ENCODE measurements at places on chromosomes 5 and 9. TPM values are rescaled to one million over a fixed set of nuclear protein-coding genes. Genes with fewer than 3 reads are reported as not detected.

Gene NUTM2F
- not detected for total RNA-seq

Gene RFK
- total RNA-seq, result 6.6 TPM

Gene GPR21
- 0.76 TPM for total RNA-seq

Gene COL15A1
- 7.5 TPM for total RNA-seq

Gene CTXN3
- 0.24 TPM for total RNA-seq

Gene TMOD1
- 0.60 TPM for total RNA-seq

Gene LCN12
- total RNA-seq, result 0.80 TPM

Gene PALM2AKAP2
- 0.88 TPM for total RNA-seq

Gene CENPK
- 9.3 TPM for total RNA-seq

Gene ADAM19
- total RNA-seq, result 2.2 TPM

Gene GALNT12
- total RNA-seq, result 16.6 TPM

Gene ROR2
- 2.5 TPM for total RNA-seq

Gene MRRF
- total RNA-seq, result 36.5 TPM

Gene CKMT2
- 0.96 TPM for total RNA-seq

Gene LTC4S
- 5.1 TPM for total RNA-seq

Gene ANKRD34B
- not detected for total RNA-seq

Gene PRDM9
- total RNA-seq, result not detected

Gene IFNB1
- total RNA-seq, result not detected

Gene CPEB4
- total RNA-seq, result 38.5 TPM

Gene SPATA31A3
- not detected for total RNA-seq

Gene CNTFR
- not detected for total RNA-seq

Gene POLR1E
- 18.2 TPM for total RNA-seq

Gene CCDC183
- total RNA-seq, result not detected

Gene TMEM215
- total RNA-seq, result not detected

Gene ABLIM3
- 22.4 TPM for total RNA-seq

Gene PCDHGB4
- total RNA-seq, result 2.8 TPM

Gene TXNDC15
- 16.7 TPM for total RNA-seq

Gene CNTLN
- 2.5 TPM for total RNA-seq

Gene BTNL8
- total RNA-seq, result not detected

Gene ENHO
- total RNA-seq, result 0.24 TPM

Gene WNT8A
- total RNA-seq, result not detected

Gene MLANA
- total RNA-seq, result not detected

Gene B4GALT1
- total RNA-seq, result 50.9 TPM
